ENCODE measurements at places on chromosomes 5 and 9.
A peak's percentile ranks its signal among the peaks of the same experiment; 100 is the strongest.

GRCh38 chr9:33097192-33097591 lies 20.7 kb upstream of the SMU1 start:
- DNase-seq, result no peak

- DNase-seq, result no peak
Measured at GRCh38 chr9:73583576-73583975, 431.9 kb downstream of the ANXA1 start.

- no peak for DNase-seq
Measured at GRCh38 chr5:14172149-14172795, 29.1 kb downstream of the TRIO start.

DNA sequence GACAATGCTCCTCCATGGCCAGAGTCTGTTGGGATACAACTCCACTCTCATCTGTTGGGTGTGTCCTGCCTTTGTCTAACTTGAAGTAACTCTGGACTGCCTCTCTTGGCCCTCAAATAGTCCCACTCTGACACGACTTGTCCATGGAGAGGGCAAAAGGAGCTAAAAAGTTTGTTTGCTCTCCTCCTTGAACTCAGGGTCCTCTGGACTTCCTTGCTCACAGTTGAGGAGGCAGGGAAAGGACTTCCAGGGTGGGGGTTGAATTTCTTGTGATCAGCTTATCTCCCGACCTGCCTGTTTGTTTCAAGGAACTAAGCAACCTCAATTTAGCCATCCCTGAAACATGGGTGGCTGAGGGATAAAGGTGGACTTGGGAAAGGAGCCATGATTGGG lies 11.7 kb downstream of the DNAJB5 start:
- DNase-seq, result no peak

GRCh38 chr5:24530906-24531305 lies 113.9 kb downstream of the CDH10 start:
- DNase-seq, result no peak

DNA sequence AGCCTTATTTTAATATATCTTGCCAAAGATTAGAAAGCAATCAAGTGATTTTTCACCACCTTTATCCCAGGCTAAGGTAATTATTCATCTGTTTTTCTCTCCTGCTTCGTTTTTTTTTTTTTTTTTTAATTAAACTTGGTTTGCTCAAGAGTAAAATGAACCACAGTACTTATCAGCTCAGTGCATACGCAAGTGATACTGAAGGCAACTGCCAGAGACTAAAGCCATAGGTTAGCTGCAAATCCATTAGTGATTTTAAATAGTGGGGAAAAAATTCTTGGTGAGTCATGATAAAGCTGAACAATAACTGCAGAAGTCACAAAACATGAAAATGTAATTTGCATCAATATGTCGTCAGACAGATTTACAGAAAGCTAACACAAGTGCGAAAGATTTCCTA lies 829.1 kb downstream of the PTPRD start:
- no peak for DNase-seq

DNA sequence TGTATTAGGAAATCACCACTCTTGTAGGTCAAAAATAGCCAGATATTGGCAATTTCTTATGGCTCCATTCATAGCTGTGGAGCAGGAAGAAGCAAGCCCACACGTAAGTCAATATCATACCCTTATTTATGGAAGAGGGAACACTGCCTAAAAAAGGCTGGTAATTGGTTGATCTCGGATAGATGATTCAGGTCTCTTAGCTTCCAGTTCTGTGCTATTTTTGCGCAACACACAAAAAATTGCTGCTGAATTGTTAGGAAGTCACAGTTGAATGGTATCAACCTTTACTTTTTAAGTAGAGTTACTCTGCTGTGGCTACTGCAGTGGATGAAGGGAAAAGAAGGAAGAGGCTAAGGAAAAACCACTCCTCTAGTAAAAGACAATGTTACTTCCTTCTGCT lies 168.8 kb downstream of the ARHGAP26 start:
- no peak for DNase-seq

GRCh38 chr5:84796399-84796798 lies 411.7 kb upstream of the EDIL3 start:
- no peak for DNase-seq

DNA sequence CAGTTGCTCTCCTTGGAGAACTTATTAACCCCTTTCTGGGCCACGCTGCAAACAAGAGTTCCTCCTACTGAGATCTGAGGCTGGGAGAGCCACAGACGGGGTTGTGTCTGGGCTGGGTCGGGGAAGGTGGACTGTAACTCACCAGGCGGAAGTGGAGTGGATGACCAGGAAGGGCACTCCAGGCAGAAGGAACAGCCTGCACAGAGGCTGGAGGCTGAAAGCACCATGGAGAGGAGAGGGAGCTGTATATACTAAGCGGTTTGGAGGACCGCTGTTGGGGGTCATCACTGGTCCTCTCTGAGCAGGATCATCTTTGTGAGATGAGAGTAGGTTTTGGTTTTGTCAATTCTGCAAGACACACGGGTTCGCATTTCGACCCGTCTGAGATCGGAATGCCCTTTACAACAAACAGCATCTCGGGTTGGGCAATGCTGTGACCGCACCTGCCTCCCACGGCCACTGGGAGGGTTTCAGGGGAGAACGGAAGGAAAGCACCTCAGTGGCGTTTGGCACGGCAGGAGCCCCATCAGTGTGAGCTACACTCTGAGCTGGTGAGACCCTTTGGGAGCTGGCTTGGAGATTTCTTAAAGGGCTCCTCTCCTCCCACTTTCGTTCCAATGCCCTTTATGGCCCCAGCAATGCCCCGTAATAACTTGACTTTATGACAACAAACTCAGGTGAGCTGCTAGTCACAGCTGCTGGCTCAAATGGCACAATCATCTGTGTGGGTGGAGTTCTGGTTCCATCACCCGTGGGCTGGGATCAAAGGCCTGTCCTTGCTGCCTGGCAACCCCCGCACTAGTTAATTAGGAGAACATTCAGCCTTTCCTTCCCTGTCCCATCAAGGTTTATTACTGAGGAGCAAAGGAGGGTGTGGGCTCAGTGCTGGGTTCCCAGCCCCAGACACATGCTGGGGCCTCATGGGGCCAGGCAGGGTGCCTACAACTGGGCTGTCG lies 18.7 kb upstream of the NEURL1B start:
- no peak for DNase-seq

DNA sequence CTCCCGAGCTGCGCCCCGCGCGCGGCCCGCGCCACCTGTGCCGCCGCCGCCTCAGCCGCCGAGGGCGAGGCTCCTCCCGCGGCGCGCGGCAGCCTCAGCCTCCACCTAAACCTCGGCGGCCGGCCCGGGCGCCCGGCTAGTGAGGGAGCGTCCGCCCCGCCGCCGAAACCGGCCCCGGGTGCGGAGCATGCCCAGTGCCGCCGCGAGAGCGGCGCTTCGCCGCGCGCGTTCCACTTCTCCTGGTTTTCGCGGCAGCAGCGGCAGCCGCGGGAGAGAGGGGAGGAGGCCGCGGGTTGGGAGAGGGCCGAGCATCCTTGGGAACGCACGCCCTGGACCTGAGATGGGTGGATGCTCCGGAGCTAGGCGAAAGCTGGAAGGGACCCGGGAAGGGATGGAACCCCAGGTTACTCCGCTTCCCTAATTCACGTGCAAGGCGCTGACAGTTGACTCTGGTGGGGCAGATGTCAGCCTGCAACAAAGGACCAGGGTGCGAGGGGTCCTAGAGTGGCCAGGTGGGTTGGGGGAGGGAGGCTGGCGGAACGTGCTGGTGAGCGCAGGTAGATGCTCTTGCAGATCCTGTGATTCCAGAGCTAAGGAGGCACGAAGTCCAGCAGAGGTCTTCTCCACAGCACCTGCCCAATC lies at the start of gene CTNND2:
TSS of gene CTNND2 (minus strand) at position 182 of the 642 bp plus-strand sequence. CDS start 593 bp downstream, outside the sequence.
- DNase-seq, result peak; percentile 3

GRCh38 chr9:134640506-134641172 lies 964 bp upstream of the COL5A1 start:
- DNase-seq, result no peak

DNA sequence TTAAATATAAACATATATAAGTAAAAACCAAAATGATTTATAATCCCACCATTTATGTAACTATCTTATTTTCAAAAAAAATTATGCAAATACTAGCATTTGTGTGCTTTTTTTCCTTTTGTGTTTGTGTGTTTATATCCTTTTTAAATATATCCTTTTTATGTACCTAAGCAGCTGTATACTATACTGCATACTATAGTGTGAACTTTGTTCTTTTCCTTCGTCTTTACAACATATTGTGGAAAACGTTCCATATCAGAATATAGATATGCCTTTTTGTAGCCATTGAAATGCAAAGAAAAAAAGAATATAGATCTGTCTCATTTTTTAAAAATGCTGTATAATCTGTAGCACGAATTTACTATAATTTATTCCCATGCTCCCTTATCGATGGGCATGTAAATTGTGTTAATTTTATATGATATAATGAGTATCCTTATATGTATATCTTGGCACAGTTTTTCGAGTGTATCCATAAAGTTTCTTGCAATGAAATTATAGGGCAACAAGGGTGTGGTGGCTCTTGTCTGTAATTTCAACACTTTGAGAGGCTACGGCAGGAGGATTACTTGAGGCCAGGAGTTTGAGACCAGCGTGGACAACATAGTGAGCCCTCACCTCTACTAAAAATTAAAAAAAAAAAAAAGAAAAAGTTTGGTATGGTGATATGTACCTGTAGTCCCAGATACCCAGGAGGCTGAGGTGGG lies 83.3 kb downstream of the STK32A start:
- no peak for DNase-seq

GRCh38 chr9:96294159-96294545 lies 7.8 kb downstream of the HSD17B3 start:
- no peak for DNase-seq

DNA sequence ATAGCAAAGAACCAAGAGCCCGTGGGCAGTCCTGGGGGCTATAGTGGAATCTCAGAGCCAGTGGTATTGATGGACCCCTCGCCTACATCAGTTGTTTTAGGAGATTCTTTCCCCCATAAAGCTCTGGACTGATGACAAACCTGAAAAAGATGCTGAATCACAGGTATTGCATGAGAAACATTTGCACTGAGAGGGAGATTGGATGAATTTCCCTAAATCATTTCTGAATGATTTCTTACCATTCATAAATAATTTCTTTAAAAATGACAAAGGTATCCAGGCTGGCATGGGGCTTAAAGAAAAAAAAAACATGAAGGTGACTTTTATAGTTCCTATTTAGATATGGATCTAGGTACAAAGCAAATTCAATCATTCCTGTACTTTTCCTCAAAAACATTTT lies 54.0 kb upstream of the SLIT3 start:
- DNase-seq, result no peak

DNA sequence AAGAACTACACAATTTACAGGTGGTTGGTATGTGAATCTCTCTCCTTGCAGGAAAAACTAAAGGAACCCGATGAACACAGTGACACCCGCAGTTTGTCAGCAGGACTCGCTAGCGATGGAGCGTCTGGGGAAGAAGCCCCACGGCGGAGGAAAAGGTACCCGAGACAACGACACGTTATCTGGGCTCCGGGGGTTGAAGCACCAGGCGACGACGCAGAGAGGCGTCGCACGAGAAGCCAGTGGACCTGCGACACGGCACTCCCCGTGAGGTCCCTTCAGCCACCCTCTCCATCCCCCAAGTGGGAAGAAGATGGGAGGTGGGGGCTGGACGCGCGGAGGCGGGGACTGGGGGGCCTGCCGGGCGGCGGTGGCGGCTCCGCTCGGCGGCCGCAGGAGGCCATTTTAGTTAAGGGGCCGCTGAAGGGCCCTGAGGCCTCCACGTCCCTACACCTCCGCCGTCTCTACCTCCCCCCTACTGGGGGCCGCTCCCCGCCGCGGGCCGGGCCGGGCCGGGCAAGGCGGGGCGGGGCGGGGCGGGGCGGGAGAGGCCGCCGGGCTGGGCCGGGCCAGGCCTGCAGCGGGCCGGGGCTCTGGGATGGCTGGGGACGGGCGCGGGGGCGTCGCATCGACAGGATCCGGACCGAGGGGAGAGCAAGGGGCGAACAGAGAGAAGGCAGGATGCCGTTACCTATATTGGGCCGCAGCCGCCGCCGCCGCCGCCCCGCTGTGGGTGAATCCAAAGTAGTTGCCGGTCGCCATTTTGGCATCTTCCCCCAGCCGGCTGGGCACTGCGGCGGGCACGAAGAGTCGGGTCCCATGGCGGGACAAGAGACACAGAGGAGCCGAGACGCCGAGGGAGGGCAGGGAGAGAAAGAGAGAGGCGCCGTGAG lies 754 bp downstream of the ZFR start:
- DNase-seq, result peak; percentile 56

GRCh38 chr9:116308076-116308475 lies 154.5 kb downstream of the PAPPA start:
- DNase-seq, result no peak

DNA sequence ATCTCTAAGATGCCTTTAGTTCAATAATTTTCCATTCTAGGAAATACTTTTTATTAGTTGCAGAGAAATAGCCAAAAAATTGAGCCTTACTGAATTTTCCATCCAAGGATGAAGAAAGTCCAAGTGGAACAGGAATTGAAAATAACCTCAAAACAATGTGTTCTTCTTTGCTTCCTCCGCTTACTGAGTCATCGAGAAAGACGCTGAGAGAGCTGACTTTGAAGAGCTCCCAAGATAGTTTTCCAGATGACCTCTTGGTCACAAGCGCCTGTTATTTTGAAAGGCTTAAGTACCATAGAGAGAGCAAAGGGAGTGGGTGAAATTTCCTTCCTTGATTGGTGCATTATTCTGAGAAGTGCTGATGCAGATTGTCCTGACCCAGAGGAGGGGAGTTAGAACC lies 253.5 kb upstream of the ATP10B start:
- no peak for DNase-seq

DNA sequence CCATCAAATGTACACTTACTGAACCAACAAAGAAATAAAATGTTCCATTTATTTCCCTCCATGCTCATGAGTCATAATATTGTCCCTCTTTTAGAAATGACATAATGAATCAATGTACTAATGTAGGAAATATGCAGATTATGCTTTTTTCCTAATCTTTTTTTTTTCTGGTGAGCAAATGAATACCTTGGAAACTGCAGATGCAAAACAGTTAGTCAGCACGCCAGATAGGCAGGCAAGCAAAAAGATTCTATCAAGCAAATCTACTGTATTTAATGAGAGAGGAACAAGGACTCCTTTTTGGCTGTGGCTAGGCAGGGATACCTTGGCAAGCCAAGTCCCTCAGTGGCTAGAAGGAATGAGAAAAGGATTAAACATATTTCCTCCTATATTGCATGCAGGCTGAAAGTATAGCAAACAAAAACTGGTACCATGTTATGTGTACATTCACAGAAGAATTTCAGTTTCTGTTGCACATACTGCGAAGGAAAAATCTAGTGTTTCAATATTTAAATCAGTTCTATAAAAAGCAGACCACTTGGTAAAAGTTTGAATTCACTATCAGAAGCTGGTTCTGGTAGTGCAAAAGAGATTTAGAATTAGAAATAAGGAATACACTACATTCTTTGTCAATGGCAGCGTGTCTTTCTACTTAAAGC lies 605.4 kb downstream of the TLE1 start:
- no peak for DNase-seq

GRCh38 chr9:136544964-136545691 lies 720 bp downstream of the NOTCH1 start:
- DNase-seq, result peak; percentile 83

GRCh38 chr9:72353455-72354116 lies 11.4 kb downstream of the ZFAND5 start:
- DNase-seq, result no peak

GRCh38 chr9:108837530-108837929 lies 18.3 kb downstream of the ACTL7B start:
- DNase-seq, result no peak

GRCh38 chr5:163357636-163358035 lies 79.8 kb upstream of the CCNG1 start:
- no peak for DNase-seq

Measured in activated CD4-positive, alpha-beta T cell treated with anti-CD3 and anti-CD28 coated beads, Interleukin-2, Interleukin-6, amounts not matched to agents 100 ng/mL and 50 ng/mL, durations not matched to agents 16 hours and 8 hours (primary cell).